ENCODE measurements at places on chromosomes 4 and X.

- peak; percentile 50 for DNase-seq
Measured at GRCh38 chr4:72505314-72505744, 63.7 kb downstream of the ADAMTS3 start.

- DNase-seq = no peak
Measured at GRCh38 chrX:72255445-72255844, 16.6 kb upstream of the ERCC6L start.

DNA sequence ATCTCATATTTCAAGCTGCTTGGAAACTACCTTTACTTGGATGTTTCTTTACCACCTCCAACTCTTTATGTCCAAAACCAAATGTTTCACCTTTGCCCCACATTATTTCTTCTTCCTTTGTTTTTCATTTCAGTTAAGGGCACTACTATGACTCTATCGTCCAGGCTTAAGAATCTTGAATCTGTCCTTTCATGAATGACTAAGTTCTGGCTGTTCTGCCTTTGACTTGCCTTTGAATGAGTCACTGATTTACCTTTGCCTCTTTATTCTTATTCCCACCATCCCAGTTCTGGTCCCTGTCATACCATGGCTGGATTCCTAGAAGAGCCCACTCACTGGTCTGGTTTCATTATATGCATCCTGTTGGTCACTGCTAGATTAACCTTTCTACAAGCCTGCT lies 30.6 kb upstream of the PLAC1 start:
- DNase-seq = no peak

DNA sequence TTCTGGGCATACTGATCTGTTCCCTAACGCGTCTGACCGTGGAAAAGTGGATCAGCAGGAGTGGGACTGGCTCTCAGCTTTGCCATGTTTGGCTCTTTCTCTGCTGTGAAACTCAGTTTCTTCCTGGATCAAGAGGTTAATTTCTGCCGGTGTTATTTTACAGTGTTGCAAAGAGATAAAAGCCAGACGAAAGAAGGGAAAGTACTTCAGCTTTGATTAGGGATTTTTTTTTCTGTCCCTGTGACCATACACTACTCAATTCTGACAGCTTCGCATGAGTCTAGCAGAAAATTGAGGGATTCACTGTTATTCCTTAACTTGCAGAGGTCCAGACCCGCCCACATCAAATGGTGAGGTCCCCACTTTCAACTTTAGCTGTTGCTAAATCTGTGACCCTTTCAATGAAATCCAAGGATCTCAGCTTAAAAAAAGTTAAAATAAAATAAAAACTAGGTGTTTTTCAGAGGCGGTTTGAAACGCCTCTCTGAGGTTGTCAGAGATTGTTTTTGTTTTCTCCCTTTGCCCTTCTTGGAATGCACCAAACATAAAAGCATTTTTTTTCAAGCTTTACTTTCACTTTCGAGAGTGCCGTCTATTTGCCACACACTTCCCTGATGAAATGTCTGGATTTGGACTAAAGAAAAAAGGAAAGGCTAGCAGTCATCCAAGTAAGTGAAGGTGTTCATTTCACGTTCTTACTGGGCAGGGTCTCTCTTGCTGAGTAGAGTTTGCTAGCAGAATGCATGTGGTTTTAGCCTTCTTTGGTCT lies at the start of gene TLR3:
Gene TLR3, plus strand, starts transcription at position 576 of the 768 bp plus-strand sequence. CDS start 7,464 bp downstream, outside the sequence.
- DNase-seq = no peak

DNA sequence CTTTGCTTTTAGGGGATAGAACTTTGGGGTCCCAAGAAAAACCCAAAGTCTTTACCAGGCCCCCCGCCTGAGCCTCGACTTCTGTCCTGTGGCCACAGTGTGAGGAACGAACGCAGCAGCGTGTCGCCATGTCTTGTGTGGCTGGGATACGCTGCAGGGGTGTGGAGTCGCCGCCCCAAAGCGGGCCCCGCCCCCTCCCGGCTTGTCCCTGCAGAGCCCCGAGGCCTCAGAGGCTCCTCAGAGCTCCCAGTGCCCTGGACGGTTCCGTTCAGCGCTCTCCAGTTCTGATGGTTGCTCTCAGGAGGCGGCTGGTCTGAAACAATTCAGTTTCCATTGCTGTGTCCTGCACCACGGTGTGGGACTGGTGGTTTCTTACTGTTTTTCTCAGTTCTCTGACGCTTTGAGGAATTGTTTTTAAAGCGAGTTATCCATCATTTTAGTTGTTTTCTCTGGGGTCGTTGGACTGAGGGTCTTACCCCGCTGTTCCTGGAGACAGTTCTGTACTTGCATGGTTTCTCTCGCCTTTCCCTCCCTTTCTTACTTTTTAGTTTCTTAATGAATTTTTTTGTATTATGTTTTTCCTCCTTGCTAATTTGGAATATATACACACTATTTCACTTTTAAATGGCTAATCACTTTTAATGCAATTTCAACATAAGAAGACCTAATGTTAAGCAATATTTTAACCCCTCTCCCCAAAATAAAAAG lies 1.6 kb upstream of the IDUA start:
- no peak for DNase-seq

GRCh38 chr4:55635741-55636655 lies at the start of gene NMU:
Gene NMU (minus strand): TSS chr4:55636298. CDS start chr4:55636192, 106 bp downstream.
- DNase-seq = peak; percentile 7

DNA sequence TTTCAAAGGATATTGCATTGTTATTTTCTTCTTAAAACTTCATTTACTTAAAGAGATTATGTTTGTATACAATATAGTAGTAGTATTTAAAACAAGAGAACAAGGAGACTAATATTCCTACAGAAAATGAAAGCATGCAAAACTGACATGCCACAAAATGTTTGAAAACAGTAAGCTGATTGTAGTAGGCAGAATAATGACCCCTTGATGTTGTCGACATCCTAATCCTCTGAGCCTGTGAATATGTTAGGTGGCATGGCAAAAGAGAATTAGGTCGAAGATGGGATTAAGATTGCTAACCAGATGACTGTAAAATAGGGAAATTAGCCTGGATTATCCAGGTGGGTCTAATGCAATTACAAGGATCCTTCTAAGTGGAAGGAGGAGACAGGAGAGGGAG lies 522.2 kb upstream of the NR3C2 start:
- DNase-seq = no peak

DNA sequence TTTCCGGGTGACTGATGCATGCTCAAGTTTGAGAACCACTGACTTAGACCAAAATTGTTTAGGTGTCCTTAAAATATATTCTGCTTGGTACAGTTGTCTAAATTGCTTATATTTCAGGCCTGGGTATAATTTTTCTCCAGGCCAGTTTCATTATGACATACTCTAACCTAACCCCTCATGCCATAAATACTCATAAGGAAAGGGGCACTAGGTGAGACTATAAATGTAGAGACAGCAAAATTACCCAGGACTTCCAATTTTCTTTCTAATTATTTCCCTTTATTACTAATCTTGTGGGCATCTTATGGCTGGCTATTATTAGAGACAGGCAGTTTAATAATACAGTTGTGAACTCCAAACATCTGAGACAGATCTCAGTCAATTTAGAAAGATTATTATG lies 150.2 kb downstream of the RRAGB start:
- DNase-seq = no peak

GRCh38 chrX:50100188-50100587 lies 100.6 kb downstream of the AKAP4 start:
- DNase-seq = peak; percentile 42

GRCh38 chr4:188417181-188417580 lies 277.9 kb downstream of the TRIML1 start:
- DNase-seq = no peak

- no peak for DNase-seq
Measured at GRCh38 chr4:132063829-132064228, 1085.3 kb upstream of the PCDH10 start.

GRCh38 chr4:19329631-19330030 lies 922.1 kb upstream of the SLIT2 start:
- DNase-seq = no peak

GRCh38 chr4:6582889-6583490 lies 8.0 kb downstream of the MAN2B2 start:
- DNase-seq = peak; percentile 42

- DNase-seq = no peak
Measured at GRCh38 chr4:9602389-9602914, 158.2 kb downstream of the DEFB131A start.

DNA sequence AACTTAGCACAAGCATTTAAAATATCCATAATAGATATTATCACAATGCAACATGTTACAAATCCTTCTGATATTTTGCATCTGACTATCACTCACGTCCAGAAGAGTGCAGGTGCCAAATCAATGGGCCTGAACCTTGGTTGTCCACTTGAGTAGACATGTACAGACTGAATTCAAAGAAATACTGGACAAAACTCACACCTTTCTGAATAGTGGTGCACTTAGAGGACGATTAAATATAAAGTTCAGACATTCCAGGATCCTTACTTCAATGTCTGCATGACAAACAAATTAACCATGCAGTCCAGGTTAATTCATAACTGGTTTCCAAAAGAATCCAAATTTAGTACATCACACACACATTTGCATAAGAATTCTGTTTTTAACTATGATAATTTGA lies 406.0 kb upstream of the EDA2R start:
- no peak for DNase-seq

DNA sequence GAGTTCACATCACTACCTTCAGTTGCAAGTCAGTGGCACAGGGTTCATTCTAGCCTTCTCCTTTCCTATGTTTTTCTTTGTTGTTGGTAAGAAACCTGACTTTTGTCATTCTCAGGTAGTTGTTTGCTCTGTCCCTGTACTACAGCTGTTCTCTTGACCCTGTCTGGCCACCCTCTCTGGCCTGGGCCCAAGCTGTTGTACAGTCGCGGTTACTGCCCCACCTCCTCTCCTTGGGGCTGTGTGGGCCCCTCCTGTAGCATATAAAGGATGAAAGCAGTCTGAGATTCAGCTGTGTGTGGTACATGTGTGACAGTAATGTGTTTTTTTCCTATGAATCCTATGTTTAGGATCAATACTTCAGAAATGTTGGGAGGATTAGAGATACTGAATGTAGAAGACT lies 12.5 kb downstream of the MOB1B start:
- DNase-seq = no peak

- DNase-seq = peak; percentile 39
Measured at GRCh38 chrX:9233141-9233540, 199.2 kb upstream of the FAM9B start.

DNA sequence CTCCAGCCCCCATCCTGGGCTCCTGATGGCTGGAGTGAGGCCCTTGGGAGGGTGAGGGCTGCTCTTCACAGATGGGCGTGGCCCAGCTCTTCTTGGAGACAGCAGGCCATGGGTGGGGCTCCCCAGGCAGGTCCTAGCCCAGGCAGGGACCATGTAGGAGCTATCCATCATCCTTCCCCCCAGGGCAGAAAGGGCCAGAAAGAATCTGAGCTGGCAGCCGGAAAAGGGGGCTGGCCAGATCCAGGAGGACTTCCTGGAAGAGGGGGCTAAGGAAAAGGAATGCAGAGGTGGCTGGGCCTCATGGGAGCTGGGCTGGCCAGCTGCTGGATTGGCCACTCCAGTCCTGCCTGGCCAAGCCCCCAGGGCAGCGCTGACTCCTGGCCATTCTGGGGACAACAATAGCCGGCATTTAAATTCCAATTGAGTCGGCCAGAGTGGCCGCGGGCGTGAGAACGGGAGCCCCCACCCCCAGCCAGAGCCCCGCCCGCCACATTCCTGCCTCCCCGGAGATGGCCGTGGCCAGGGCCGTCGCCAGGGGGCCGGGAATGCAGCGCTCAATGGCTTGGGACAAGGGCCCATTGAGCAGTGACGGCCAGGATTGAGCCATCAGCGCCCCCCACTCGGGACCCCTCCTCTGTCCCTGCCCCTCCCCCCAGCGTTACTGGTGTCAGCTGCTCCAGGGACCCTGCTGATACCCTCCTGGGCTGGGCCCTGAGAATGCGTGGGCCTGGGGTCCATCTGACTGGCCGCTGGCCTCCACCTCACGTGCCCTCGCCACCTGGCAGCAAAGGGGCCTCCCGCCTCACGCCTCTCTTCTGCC lies 15.1 kb upstream of the FGFR3 start:
- no peak for DNase-seq

- DNase-seq = no peak
Measured at GRCh38 chr4:142485452-142485851, 360.6 kb downstream of the INPP4B start.

DNA sequence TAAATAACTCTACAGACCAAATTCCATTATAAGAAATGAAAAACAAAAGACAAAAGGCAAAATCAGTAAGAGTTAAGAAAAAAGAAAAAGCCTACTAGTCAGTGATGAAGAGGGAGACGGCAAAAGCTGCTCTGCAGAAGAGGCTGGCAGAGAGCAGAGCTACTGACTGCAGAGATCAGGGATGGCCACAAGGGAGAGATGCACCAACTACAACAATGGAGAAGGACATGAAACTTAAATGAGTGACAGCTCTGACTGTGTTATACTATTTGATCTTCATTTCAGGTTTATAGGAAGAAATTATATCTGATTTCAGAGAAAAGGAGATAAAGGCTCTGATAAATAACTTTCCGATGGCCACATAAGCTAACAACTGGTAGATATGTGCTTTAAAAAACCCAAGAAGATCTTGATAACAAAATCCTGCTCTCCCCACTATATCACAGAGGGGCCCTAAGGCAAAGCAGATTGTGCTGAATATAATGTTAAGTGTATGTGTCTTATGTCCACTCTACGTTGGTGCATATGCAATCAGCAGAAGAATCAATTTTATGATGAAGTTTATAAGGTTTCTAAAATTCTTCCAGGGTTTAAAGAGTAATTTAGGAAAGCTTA lies 58.4 kb upstream of the COX18 start:
- peak; percentile 4 for DNase-seq

DNA sequence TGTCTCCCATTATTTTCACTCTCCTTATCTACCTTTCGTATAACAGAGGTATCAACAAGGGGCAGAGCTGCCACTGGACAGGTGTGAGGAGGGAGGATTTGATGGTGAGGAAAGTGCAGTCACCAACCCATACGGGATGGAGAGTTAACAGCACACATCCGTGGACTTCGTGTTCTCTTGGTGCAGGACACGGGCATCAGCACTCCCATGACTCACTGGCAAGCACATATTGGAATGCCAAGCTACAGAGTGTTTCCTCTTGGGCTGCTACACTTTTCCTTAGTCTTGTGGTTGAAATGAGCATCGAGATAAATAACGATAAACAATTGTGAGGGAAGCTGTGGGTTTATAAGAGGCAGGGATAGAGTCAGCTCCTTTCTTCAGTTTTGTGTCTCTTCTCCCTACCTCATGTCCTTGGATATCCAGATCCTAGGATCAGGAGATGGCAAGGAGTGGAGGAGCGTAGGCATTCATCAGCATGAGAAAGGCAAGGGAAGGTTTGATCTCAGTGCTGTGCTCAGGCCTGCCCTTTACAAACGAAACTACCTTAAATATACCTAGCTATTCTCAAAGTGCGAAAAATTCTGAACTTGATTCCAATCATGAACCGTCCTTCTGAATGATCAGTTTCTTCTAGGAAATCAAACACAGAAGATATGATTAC lies 96.3 kb downstream of the ZNF827 start:
- no peak for DNase-seq

Data from SK-N-DZ (cell line).